ENCODE measurements at places on chromosomes 6 and 20.
A peak's percentile ranks its signal among the peaks of the same experiment; 100 is the strongest.

DNA sequence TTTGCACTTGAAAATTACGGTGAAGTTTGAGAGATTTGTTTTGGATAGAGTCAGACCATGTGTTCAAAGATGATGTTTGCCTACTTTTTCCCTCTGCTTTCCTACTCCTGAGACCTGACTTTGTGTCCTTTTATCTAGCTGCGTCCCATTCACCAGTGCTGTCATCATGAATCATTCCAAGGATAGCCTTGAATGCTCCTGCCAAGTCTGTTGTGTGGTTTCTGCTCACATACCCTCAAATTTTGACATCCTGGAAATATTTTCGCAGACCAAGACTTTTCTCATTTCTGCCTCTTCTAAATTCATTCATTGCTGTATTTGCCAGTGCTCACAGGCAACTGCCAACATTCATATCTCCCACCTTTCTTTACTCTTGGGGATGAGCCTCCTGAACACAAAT is 175.9 kb upstream of the SCGN start:
- DNase-seq = no peak

GRCh38 chr6:89063881-89064280 is 16.7 kb upstream of the PNRC1 start:
- DNase-seq = no peak

DNA sequence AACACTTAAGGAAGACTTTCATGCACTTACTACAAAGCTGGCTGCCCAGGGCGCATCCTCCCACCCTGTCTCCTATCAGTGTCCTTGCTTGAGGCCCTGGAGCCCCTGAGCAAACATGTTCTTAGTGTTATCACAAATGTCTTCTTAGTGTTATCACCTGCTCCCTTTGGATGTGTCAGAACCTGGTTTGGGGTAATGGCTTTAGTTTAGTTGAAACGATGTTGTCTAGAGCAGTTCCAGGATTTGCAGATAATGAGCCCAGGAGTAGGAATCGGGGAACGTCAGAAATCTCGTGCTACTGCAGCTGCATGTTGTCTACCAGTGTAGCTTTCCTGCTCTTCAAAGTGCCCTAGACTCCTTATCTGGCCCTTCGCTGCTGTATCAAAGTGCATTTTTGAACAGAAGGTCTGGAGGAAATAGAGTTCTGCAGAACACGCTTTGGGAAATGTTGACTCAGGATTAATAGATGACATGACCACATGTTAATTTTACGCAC is 69.6 kb downstream of the PHACTR2 start:
- DNase-seq = no peak

DNA sequence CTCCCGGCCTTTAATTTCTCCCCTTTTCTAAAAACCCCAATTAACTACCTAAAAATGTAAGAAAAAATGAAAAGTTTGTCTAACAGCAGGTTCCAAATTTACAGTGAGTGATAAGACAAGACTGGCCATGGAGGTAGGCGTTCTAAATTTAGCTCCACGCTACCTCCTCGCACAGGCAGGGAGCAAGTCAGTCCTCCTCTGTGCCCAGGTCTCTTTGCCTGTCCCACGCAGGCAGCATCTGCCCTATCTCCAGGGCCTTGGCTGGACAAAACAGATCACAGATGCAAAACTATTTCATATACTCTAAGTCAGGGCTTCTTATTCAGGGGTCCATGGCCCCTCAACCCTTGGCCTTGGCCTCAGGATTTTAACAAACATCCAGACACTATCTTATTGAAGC is 98.0 kb upstream of the JARID2 start:
- DNase-seq = no peak

DNA sequence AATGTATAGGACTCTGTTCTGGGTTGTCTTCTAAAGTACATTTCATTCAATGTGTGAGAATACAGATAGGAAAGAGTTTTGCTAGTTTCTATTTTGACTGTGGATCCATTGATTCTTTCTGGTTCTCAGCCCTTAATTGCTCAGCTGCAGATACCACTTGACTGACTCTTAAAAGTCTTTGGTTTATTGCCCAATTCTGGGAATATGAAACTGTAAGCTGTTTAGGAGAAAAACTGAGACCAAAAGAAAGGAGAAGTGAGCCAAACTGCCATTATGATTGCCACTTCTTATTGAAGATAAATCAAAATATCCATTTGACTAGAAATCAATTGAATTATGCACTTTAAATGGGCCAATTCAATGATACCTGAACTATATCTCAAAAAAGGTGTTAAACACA is 211.4 kb downstream of the ESR1 start:
- no peak for DNase-seq

GRCh38 chr6:34701199-34701598 is 4.6 kb upstream of the ILRUN start:
- DNase-seq = no peak

GRCh38 chr6:126531840-126532239 is 191.9 kb downstream of the CENPW start:
- no peak for DNase-seq

DNA sequence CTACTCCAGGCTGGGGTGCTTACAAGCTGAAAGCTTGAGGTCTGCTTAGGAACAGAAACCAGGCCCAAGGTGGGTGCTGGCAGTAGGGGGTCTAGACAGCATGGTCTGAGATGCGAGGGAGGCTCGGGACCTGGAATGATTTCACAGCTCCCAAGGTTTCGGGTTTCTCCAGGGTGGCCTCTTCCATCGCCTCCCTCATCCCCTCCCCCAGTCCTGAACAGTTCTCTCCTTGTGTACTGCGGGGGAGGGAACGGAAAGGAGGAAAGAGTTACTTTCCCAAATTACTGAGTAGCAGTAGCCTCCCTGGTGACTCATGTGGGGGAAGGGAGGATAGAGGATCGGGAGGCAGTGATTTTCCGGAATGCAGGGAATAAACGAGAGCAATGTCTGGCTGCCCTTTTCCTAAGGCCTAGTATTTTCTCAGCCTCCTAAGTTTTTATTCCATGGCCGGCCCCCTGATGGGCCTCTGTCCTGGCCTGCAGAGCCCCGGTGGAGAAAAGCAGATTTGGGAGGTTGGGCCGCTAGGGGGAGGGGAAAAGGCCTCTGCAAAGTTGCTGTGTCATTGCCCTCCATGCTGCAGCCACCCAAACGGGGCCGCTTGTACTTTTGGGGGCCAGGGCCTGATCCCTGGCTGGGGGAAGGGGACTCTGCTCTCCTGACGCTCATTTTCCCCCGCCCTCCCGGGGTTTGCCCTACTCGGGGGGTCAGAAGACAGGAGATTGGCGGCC is 1.5 kb downstream of the BRD2 start:
- DNase-seq = peak; percentile 84

- no peak for DNase-seq
Observed at GRCh38 chr20:48815537-48815936, 12.3 kb downstream of the PREX1 start.

DNA sequence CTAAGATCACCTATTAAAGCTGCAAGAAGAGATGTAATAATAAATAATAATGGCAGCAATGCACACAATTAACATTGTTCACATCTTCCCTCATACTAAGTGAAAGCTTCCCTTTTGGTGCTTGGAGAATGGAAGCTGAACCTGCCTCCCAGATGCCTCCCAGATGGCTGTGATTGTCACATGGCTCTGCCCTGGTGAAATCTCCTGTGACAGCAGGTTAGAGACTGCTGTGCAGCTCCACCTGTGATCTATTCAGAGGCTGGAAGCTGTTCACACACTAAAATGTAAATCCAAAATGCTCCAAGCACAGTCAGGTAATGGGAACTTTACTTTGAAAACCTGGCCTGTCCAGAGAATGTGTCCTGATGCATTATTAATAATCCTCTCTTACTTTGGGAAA is 41.7 kb upstream of the RGS17 start:
- DNase-seq = no peak

DNA sequence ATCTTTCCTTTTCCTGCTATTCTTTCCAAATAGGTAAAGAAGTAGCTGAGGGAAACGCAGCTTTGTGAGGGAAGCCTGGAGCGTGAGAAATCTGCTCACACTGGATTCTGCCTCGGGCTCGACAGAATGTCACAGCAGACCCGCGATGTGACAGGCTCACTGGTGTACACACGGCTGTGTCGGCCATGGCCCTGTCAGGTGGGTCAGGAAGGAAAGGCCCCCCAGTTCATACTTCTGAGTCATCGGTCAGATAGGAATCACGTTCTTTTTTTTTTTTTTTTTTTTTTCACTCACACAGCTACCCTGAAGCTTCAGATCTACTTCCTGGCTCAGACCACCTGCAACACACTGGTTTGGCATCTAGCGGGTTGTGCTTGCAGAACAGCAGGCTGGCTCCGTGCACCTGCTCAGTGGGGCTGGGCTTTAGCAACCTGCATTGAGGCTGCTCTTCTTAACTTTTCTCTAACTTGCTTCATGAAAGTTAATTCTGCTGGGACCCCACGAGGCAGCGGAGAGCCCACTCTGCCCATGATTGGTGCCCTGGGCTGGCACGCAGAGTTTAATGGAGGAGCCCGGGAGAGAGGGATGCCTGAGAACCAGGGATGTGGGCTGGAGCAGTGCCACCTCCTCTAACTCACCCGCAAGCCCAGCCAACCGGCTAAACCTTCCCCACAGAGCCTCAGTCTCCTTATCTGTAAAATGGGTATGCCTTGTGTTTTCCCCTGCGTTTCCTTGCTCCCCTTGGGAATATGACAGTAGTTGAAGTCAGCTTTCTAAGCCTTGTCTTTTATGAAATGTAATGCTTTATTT is 61.5 kb upstream of the FNDC1 start:
- DNase-seq = peak; percentile 71

- DNase-seq = no peak
Observed at GRCh38 chr6:167341038-167341583, 16.2 kb downstream of the TTLL2 start.

GRCh38 chr6:93817937-93818336 is 398.6 kb upstream of the EPHA7 start:
- DNase-seq = no peak

All from CD4-positive, CD25-positive, alpha-beta regulatory T cell (primary cell).